ENCODE measurements at places on chromosomes 6 and 20.

DNA sequence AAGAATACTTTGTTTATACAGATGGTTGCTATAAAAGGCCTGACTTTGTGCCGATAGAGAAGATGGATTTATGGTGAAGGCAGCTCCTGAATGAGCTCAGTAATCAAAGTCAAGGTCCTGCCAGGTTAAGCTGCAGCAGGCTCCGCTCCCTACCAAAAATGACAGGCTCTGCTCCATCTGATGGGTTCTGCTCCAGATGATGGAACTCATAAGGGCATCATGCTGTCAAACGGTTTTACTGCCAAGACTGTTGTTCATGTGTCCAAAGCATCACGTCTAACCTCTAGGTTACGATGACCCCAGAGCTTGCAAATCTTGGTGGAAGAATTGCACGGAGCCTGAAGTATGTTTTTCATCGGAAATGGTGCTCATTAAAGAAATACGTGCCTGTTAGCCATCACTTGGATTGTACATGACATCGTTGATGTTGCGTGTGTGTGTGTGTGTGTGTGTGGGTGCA lies 19.2 kb upstream of the PTGIS start:
- peak; percentile 76 for DNase-seq

DNA sequence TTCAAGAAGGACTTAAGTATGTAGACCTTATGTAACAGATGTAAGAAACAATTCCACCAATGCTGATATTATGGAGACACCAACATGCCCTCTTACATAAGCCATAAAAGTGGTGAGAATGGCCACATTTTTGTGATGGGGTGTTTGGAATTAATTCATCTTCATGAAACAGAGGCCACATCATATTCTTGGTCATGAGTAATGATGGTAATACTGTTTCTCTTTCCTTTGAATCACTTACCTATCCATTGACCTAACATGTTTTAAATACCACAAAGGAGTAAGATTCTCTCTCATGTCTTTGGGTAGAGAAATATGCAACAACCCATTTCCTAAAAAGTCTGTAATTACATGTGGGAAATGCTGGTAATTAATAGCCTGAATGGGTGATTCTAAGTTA lies 545.4 kb upstream of the FLRT3 start:
- no peak for DNase-seq

GRCh38 chr6:166675736-166676135 lies 48.7 kb upstream of the RPS6KA2 start:
- no peak for DNase-seq

- DNase-seq = no peak
These were observed 37.5 kb upstream of the REV3L start for GRCh38 chr6:111520524-111520923.

DNA sequence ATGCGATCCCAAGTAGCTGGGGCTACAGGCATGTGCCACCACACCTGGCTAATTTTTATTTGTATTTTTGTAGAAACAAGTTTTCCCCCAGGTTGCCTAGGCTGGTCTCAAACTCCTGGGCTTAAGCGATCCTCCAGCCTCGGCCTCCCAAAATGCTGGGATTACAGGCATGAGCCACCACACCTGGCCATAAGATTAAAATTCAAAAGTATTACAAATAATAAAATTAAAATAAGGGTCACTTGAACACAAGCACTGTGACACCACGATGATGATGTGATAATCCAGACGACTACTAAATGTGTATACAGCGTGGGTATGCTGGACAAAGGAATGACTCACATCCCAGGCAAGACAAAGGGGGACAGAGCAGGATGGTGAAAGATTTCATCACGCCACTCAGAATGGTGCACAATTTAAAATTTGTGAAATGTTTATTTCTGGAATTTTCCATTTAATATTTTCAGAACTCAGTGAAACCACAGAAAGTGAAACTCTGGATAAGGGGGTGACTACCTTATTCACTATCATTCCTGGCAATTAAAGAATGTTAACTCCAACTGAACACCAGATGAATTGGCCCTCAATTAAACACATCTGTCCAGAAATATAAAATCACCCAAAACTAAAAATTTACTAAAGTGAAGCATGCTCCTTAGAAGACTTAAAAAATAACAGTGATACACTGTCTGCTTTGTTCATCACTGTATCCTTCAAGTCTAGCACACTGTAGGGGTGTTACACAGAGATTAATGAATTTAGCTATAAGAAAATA lies 13.1 kb downstream of the B4GALT5 start:
- peak; percentile 87 for DNase-seq

DNA sequence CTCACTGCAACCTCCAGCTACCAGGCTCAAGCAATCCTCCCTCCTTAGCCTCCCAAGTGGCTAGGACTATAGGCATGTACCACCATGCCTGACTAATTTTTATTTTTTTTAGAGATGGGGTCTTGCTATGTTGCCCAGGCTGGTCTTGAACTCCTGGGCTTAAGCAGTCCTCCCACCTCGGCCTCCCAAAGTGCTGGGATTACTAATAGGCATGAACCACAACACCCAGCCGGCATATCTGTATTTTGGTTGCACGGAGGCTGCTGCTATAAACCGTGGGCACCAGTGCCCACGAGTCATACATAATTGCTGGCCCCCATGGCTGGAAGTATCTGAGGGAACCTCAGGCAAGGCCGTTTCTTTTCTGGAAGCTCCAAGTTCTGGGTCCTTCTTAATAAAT lies 18.3 kb upstream of the ADRM1 start:
- no peak for DNase-seq

DNA sequence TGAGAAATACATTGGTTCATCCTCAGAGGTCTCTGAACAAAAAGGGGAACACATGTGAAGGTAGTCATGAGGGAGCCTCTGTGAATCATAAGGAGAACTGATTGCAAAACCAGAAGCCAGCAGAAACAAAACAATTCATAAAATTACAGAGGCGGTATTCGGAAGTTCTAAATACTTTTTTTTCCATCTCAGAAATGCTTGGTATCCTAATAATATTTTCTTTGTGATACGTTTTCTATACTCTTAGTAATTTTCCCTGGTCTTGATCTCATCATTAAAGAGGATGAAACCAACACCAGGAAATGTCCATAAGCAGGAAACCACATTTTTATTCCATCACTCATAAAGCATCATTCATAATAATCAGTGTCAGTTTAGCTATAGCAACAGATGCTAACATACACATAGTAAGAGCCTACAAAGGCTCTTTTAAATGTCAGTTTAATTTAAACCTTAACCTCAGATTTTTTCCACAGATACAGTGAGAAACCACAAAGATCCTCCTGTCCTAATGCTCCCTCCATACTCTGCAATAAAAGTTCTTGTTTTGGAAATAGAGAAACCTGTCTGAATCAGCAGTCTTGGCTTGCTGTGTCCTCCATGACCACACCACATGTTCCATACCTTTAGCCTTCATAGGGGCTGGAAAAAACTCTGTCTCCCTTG lies 29.2 kb downstream of the SGK1 start:
- peak; percentile 97 for DNase-seq

GRCh38 chr20:1934721-1935573 lies 39.7 kb downstream of the SIRPA start:
- peak; percentile 84 for DNase-seq

- no peak for DNase-seq
These were observed 39.5 kb downstream of the ZDHHC14 start for GRCh38 chr6:157420497-157420896.

- no peak for DNase-seq
These were observed 584 bp downstream of the C20orf141 start for GRCh38 chr20:2815242-2815900.

DNA sequence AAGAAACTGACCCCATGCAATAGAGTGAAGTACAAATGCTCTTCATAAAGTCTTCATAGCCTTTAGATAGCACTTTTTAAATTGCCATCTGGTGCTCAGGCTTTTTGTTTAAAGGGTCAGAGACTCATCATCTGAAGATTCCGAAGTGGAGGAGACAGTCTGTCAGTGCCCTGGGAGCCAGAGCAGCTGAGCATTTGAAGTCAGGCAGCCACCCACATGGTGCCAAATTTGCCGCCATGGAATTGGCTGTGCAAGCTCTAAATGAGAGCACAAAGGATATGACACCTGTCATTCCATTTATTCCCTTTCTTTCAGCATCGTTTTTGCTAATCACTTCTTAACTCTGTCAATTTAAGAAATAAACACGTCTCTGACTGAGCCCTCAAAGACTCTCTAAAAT lies 32.8 kb upstream of the CEP162 start:
- no peak for DNase-seq

DNA sequence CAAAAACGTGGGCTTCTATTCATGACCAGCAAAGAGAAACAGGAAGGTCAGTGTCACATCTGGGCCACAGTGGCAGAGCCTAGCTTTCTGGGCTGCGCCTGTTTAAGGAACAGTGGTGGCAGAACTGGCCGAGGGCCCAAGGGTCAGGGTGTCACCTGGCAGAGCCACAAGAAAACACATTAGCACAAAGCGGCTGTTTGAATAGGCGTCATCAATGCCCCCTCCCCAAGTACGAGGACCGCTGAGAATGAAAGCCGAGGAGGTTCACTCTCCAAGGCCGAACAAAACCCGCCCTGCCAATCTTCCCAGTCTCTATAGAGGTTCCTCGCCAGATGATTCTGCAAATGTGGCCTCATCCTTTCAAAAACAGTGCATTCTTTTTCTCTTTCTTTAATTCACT lies 125.2 kb upstream of the TRAF3IP2 start:
- no peak for DNase-seq

- no peak for DNase-seq
These were observed 970.5 kb upstream of the SLC35B3 start for GRCh38 chr6:9405825-9406224.

DNA sequence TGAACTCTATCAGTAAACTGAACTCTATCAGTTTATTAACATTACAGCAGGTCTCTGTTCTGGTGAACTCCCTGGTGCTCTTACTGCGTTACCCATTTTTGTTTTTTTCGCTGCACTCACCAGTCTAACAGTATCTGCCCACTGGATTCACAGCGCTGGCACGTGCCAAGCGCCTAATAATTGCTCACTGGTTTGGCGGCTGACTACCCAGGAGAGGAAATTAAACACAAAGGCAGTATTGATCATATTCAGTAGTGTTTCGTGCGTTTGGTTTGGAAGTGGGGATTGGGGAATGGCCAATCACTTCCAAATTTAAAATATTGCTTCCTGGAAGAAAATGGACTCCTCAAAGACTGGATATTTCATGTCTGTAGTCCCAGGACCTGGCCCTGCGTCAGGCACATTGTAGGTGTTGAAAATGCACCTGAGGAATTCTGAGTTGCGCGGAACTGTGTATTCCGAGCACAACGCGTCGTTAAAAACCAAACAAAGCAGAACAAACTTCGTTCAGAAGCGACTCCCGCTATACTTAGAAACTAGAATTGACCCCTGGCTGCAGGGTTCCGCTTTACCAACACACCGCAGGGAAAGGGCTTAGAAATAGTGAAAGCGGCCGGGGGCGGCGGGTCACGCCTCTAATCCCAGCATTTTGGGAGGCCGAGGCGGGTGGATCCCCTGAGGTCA lies 1.1 kb upstream of the RPS12 start:
- DNase-seq = peak; percentile 34

DNA sequence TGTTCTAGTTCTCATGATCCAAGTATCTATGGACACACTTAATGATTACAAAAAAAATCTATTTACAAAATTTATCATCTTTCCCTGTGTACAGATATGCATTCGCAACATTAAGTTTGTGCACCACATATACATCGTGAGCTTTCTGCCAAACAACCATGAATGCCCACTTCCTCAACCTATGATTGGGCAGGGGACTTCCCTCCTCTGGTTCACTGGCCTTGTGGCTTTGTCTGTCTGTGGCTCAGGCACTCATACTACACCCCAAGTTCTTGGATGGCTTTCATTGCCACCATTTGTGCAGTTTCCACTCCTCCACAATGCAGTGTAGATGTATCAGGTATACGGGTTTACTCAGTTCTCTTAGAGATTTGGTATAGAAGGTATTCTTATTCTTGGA lies 74.9 kb downstream of the HS3ST5 start:
- DNase-seq = no peak

DNA sequence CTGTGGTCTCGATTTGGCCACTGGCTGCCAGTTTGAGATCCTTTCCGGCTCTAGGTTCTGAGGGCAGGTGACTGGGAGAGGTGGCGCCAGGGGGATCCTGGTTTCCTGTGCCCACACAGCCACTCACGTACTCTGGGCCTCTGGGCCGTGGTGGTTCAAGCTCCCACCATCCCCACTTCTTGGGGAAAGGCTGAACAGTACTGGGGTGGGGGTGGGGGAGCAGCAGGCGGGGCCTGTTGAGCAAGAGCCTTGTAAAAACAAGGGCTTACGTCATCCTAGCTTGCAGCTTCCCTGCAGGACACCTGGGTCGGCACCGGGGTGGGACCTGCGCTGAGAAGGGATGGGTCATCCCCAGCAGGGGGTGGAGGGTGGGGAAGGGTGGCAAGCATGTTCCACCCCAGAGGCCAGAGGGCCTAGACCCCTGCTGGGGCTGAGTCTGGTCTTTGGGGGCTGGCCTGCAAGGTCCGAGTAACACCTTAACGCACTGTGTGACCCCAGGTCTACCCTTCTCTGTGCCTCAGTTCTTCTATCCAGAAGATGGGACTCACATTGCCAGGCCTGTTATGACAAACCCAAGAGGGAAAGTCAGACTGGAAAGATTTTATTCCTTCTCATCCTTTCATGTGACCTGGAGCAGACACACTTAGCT lies 3.1 kb upstream of the CEBPB start:
- DNase-seq = no peak

DNA sequence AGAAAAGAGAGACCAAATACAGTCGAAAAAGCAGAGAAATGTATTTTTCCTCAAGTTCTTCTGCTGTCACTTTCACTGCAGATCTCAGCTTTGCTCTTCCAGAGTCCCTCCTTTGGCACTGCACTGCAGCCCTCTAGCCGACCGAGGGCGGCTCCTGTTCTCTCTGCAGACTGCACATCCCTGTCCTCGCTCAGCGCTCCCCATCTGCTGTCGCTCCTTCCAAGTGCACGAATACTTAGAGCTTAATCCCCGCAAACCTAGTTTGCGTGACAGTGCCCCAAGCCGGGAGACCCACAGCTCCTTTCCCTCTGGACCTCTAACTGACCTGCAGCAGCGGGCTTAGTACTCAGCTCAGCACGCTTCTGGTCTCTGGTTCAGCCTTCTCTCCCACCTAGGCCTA lies 15.2 kb downstream of the RPP21 start:
- no peak for DNase-seq

- no peak for DNase-seq
These were observed 104.4 kb upstream of the BTBD3 start for GRCh38 chr20:11813106-11813890.

DNA sequence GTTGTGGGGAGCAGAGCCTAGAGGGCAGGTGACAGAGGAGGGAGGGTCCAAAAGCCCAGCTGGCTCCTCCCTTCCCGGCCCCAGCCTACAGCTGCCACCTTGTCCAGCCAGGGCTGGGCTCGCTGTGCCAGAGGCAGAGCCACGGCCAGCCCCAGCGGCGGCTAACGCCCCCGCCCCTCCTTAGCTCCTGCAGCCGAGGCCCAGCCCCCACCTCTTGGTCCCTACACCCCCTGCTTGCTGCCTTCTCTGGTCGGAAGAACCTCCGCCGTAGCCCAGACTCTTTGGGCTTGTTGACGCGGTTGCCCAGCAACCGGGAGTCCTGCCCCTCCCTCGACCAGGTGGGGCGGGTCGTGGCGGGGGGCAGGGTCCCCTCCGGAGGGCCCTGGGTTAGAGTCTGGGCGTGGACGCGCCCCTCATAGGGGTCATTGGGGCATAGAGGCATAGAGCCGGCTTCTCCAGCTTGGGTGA lies 521 bp upstream of the LKAAEAR1 start:
- DNase-seq = no peak

GRCh38 chr6:103027271-103027931 lies 1633.9 kb downstream of the GRIK2 start:
- no peak for DNase-seq

- peak; percentile 90 for DNase-seq
These were observed 38.1 kb downstream of the GNAS start for GRCh38 chr20:58890518-58891085.

- DNase-seq = no peak
These were observed 48.2 kb downstream of the RBM38 start for GRCh38 chr20:57439432-57439831.

- no peak for DNase-seq
These were observed 109.1 kb upstream of the PLEKHG1 start for GRCh38 chr6:150490586-150490985.

Measured in fibroblast of skin of abdomen (primary cell).